GM04503 (cell line): ENCODE measurements at places on chromosomes 2 and 18.

DNA sequence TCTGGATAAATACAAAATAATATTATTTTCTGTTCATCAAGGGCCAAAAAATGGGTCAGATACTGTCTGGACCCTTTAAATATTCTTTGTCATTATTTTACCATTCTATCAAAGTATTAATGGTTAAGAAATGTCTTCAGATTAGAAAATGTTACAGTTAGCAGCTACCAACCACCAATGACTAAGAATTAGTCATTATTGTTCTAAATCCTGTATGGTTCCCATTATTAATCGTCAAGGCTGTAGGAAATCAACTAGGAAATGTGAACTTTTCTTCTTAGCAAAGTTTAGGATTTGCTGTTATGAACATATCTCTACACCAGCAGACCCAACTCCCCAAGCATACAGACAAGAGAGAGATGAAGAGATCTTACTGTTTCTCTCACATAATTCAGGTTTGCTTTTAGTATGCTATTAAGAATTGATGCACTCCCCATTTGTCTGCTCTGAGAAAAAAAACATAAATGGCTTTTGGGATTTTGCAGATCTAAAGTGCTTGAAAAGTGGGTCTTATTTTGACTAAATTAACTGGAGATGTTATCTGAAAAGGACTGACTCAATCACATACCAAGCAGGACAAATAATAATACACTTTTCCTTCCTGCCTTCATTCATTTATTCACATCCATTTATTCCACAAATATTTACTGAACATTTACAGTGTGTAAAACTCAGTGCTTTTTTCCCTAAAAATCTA lies 147.7 kb downstream of the PPP1R1C start:
- DNase-seq, result no peak

GRCh38 chr2:177169810-177170514 lies 42.6 kb upstream of the HNRNPA3 start:
- no peak for DNase-seq

GRCh38 chr2:104213758-104214157 lies 640.2 kb upstream of the POU3F3 start:
- no peak for DNase-seq

DNA sequence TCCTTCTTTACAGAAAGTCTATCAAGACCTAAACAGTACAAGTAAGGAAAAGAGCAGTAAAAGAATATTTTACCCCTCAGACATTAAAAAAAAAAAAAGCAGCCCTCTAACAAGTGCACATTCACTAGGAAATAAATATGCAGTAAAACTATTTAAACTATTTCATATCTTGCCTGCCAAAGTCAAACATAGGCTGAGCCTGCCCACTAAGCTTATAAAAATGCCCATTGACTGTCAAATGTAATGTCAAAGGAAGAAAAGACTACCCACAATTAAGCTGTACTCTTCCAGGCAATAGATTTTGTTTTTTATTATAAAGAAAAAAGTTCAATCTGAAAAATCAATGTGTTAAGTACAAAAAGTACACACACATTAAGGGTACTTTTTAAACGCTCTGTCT lies 11.8 kb downstream of the ALS2 start:
- peak; percentile 42 for DNase-seq

GRCh38 chr2:164568317-164568716 lies 53.0 kb downstream of the GRB14 start:
- DNase-seq, result no peak

GRCh38 chr2:169363560-169364150 lies 1.3 kb upstream of the LRP2 start:
- DNase-seq, result no peak

DNA sequence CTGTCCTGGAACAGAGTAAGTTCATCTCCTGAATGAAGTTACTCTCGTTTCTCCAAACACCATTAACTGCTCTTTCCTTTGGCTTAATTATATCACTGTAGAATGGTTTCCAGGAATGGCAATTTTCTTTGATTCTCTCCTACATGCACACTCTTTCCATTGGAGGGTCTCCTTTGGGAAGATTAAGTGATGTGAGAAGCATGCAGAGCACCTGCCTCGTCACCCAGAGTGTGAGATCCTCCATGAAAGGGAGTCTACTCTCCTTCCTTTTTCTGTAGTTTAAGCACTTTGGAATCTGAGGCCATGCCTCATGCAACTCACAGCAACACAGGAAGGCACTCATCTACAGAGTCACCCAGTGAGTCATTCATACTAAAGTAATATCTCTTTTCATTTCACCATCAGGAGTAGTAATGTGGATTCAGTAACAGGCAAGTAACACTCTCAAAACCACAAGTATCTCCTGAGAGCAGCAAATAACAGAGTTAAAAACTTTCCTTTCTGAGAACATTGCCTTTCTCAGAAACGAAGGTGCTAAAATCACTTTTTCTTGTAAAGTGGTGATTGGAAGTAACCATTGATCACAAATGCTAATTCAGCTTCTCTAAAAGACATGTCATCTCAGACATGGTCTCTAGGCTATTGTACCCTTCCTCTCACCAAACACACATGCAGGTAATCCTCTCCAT lies 52.8 kb upstream of the IL1RL1 start:
- peak; percentile 90 for DNase-seq

DNA sequence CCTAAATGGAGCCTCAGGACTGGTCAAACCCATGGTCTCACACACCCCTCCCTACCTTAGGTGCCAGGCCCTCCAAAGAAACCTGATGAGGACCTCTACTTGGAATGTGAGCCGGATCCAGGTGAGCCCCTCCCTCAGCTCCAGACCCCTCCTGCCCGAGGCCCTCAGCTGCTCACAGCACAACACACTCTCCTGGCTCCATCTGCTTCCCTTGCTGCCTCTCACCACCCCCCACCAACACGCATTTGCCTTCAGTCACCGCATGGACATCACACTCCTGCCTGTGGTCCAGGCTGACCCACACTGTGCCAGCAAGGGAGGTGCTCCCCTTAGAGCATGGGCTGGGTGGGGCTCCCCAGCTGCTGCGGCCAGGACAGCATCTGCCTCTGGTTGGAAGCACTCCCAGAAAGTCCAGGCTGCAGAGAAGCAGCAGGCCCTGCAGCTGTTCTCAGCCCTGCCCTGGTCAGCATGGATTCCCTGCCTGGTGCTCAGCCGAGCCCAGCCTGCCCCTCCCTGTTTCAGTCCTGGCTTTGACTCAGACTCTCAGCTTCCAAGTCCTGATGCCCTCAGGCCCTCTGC lies 15.1 kb downstream of the SH2D6 start:
- peak; percentile 81 for DNase-seq

GRCh38 chr2:195842932-195843331 lies 185.9 kb downstream of the SLC39A10 start:
- no peak for DNase-seq

GRCh38 chr2:237731663-237732062 lies 66.9 kb upstream of the RBM44 start:
- no peak for DNase-seq

DNA sequence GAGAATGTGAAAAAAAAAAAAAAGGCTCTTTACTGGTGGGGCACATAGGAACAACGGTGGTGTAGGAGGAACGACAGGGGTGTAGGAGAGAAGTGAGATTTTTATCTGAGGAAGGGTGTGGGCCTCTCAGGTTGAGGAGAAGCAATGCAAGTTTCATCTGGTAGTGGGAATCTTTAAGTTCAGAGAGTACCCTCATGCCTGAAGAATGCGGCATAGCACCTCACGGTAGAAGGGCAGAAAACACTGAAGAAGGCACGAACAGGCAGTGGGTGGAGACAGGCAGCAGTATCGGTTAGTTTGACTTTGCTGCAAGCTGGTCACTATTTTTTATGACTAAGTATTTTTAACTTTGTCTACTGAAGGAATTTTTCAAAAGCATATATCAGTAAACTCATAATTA lies 52.2 kb upstream of the TSPYL6 start:
- DNase-seq, result no peak

DNA sequence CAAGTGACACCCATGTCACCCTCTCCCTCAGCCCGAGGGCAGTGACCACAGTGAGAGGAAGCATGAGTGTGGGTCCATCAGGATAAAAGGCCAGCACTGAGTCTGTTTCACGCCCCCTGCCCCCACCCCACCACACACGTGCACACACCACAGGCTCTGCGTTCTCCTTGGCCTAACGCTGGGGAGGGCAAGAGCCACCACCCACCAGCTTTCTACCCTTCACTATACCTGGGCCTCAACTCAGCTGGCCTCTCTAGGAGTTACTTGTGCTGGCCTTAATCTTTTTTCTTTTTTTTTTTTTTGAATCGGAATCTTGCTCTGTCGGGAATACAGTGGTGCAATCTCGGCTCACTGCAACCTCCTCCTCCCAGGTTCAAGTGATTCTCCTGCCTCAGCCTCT lies 140.5 kb downstream of the ZFP36L2 start:
- DNase-seq, result no peak

- DNase-seq, result no peak
Observed at GRCh38 chr2:205989271-205990071, 96.5 kb downstream of the INO80D start.

GRCh38 chr2:207161247-207162123 lies 4.3 kb downstream of the KLF7 start:
- no peak for DNase-seq

DNA sequence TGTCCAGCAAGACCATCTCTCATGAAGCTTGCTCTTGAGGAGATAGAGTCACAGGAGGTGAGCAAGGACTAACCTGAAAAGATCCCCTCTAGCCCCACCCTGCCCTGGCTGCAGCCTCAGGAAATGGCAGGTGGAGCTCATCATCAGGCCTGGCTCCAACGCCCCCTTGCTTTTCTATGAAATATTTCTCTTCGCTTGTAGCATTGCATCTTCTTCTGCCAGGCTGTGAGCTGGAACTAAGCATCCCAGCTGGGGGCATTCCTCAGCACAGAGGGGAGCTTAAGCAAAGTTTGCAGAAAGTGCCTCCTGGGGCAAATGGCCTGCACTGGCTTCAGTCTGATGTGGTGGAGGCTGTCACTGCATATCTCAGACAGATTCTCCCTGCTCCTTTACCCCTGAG lies 90.1 kb upstream of the LGALSL start:
- DNase-seq, result no peak

- no peak for DNase-seq
Observed at GRCh38 chr2:51013079-51013932, 18.6 kb downstream of the NRXN1 start.

DNA sequence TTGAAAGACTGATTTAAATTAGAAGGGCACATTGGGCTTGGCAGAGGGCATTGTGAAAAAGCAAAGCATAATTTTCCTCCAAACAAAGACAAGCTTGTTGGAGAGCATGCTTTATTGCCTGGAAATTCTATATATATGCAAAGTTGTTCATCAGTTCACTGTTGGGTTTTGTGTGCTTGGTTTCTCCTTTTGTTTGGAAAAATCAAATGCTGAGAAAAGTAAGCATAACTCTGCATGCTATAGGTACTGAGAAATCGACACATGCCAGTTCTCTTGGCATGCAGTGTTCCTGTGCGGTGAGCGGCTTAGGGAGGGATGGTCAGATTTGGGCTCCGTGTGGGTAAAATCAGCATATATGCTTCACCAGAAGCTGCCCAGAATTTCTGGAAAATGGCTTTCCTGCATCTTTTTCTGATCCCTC lies 161.0 kb downstream of the RAPGEF4 start:
- DNase-seq, result no peak

DNA sequence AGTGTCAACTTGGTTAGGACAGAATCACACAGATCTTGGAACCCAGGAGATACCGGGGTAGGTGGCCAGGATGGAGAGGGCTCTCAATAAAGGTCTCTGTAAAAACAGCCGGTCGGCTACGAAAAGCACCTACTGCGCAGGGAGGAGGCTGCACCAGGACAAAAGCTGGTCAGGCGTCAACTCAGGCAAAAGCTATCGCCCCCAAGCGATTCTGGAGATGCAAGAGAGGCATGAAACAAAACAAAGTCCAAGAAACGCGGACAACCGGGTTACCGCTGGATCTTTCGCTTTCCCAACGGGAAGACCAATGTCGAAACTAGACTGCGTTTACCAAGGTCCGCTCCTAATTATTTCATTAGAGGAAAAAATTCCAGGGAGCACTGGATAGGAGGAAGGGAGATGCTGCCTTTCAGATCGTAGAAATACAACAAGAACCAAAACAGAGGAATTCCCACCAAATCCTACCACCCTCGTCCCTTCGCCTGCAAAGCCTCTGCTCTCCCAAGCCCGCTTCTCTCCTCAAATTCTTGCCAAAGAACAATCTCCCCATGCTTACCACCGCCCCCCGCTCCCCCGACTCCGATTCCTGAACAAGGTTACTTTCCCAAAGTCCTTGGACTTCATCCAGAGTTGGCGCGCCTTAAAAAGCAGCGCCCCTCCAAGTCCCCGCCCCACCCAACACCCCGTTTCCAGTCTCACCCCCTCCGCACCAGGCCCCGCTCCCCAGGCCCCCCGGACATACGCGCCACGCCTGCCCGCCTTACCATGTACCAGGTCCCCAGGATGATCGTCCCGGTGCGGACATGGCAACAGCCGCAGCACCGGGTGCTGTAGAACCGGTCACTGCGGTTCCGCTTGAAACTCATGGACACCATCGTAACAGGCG lies 539 bp downstream of the LAPTM4A start:
- no peak for DNase-seq

DNA sequence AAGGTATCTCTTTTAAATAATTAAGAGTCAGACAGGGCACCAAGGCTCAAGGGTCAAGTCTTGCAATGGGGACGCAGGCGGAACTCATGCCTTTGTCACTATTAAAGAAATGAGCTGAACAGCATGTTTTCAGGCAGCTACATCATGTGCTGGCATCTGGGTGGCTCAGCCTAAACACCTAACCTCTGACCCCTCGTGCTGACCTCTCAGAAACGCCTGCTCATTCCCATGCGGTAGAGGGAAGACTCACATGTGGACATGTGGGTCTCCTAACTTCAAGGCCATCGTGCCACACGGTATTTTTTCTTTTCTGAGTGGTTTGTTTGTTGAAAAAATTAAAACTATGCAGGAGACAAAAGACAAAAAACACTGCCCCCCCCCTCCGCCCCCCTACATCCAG lies 31.3 kb downstream of the CYP27C1 start:
- DNase-seq, result no peak

- DNase-seq, result no peak
Observed at GRCh38 chr2:186100636-186101035, 362.0 kb downstream of the FSIP2 start.

DNA sequence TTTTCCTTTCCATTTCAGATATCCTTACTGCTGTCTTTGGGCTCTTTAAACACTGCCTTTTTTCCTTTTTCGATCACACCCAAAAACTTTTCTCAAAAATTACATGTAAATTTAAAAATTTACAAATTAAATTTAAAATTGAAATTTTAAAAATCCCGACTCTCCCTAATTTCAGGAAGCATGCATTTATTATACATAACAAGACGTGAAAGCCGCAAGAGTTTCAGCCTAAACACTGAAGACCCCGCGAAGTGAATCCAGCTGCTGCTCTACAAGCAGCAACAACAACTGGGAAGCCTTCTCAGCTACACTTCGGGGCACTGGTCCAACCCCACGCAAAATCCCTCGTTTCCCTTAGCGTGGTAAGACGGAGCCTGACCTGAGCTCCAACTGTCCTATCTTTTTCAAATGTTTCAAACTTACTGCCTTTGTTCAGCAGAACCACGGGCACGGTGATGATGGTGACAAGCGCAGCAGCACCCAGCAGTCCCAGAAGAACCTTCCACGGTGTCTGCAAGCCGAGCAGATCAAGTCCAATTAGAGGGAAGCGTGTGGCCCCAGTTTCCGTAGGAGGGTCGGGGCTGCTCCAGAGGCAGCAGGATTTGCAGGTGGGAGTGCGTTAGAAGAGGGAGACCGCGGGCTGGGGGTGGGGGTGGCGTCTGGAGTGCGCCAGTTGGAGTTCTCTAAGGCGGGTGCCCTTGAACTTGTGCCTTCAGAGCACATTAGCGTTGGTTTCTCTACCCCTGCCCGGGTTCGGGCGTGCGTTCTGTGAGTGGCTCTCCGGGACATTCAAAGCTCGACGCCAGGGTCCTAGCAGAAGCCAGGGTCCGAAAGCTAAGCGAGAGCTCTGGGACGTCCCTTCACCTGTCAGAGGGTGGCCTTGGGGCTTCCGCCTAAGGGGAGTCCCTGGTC lies 783 bp downstream of the DPP4 start:
- DNase-seq, result no peak

GRCh38 chr2:30527411-30527810 lies 80.4 kb downstream of the LCLAT1 start:
- DNase-seq, result no peak
